ENCODE measurements at places on chromosomes 7 and 10.

DNA sequence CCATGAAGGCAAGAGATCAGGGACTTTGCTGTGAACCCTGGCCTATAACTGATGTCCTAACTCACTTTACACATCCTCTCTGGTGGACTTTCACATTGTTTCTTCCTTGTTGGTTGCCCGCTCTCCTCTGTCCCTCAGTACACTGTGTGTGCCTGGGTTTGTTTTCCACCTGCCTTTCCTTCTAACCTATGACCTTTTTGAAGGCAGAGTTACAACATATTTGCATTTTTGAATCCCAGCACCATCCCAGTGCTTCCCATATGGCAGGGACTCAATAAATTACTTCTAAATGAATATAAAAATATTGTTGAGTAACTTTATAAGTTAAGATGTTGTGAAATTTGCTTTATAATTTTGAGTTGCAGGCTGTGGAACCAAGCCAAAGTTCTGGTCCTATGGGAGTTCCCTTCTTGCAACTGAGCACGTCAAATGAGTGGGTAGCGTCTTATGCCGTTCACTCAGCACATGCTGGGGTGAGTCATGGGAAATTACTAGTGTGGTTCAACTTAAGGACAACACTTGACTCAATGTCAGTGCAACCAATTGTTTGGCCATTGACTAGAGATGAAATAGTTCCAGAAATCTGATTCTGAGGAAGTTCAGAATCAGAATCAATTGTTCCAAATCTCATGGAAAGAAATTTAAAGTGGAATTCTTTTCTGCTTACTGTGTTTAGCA, 250.9 kb downstream of the TWIST1 start:
- DNase-seq, result no peak

GRCh38 chr7:149254181-149254858, 7.7 kb upstream of the ZNF783 start:
- no peak for DNase-seq

DNA sequence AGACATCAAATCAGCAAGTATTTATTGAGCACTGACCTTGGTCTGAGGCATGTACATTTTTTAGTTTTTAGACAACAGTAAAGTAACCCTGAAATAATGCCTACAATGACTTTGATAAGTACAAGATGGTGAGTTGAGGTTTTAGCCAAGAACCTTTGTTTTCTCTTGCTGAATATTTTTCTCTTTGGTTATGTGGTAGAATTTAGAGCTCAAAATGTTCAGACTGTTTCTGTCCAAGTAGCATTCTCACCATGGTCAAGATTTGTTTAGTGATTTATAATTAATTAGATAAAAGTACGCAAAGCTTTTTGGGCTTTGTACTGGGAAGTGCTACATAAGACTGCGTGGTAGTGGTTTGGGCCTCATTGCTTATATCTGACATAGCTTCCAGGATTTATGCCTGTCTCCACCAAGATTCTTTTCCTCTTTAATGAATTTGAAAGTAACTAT, 102.4 kb downstream of the KAT6B start:
- DNase-seq, result no peak

GRCh38 chr10:129440247-129440646, 26.8 kb upstream of the MGMT start:
- DNase-seq, result no peak

- DNase-seq, result peak; percentile 72
These were observed 1.4 kb upstream of the AKR1B15 start for GRCh38 chr7:134547397-134548054.

Measured in activated CD4-positive, alpha-beta T cell treated with anti-CD3 and anti-CD28 coated beads for 4 hours (primary cell).